ENCODE measurements at places on chromosomes 5 and 9. TPM values are rescaled to one million over a fixed set of nuclear protein-coding genes. Genes with fewer than 3 reads are reported as not detected.

GRCh38 chr9:120892748-120893610, 16.0 kb upstream of the PHF19 start:
- H3K27ac ChIP-seq: peak overlapping the region; percentile 24
- no peak overlapping the region for H3K4me3 ChIP-seq
- no peaks in the 10 kb centered on the region for H3K36me3 ChIP-seq
- no peak for DNase-seq
- no peaks in the 10 kb centered on the region for H3K27me3 ChIP-seq

The C8G gene
- total RNA-seq: 7.3 TPM

DNA sequence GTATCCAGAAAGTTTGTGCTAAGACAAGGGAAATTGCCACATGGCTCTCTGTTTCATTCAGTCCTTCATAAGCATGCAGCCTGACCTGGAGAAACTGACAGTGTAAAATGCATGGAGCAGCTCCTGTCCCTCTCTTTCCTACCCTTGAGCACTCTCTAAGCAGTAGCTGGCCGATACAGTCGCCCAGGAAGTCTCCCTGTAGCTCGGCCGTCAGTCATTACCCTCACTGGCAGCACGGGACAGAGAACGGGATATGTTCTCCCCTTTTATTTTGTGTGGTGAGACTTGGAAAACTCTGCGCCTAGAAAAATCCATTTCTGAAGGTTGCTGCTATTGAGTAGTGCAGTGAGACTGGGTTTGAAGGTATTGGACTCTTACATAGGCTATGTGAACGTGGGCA, 56.8 kb upstream of the KCNMB1 start:
- H3K36me3 ChIP-seq: no peaks in the 10 kb centered on the region
- no peaks in the 10 kb centered on the region for H3K4me1 ChIP-seq
- no peak overlapping the region for H3K27ac ChIP-seq

- H3K36me3 ChIP-seq: peaks cover 6% of the 10 kb centered on the region
- peaks cover 3% of the 10 kb centered on the region for H3K27me3 ChIP-seq
- peak overlapping the region; percentile 48 for H3K27ac ChIP-seq
- peak; percentile 81 for DNase-seq
- H3K4me3 ChIP-seq: peak overlapping the region; percentile 94
- peaks cover 50% of the 10 kb centered on the region for H3K4me1 ChIP-seq
These were observed 1.3 kb upstream of the PHPT1 start for GRCh38 chr9:136847826-136848392.

DNA sequence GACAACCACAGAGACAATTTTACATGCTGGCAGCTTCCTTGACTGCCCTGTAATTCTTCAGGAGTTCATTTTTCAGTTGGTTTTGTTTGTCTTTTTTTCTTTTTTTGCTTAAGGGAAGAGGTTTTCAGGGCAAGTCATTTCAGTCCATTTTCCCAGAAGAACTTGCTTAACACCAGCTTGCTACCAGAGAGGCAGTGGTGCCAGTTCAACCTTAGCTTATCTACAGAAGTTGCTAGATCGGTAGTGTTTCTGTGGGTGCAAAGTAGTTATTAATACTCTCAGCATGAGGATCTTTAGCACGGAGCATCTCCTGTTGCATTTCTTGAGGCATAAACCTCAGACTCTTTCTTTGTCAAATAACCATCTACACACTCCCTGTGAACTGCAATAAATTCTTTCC, 1.1 kb downstream of the SPEF2 start:
- H3K27ac ChIP-seq: peak overlapping the region; percentile 52
- peaks cover 4% of the 10 kb centered on the region for H3K4me1 ChIP-seq
- no peak overlapping the region for H3K4me3 ChIP-seq
- peak; percentile 22 for DNase-seq

DNA sequence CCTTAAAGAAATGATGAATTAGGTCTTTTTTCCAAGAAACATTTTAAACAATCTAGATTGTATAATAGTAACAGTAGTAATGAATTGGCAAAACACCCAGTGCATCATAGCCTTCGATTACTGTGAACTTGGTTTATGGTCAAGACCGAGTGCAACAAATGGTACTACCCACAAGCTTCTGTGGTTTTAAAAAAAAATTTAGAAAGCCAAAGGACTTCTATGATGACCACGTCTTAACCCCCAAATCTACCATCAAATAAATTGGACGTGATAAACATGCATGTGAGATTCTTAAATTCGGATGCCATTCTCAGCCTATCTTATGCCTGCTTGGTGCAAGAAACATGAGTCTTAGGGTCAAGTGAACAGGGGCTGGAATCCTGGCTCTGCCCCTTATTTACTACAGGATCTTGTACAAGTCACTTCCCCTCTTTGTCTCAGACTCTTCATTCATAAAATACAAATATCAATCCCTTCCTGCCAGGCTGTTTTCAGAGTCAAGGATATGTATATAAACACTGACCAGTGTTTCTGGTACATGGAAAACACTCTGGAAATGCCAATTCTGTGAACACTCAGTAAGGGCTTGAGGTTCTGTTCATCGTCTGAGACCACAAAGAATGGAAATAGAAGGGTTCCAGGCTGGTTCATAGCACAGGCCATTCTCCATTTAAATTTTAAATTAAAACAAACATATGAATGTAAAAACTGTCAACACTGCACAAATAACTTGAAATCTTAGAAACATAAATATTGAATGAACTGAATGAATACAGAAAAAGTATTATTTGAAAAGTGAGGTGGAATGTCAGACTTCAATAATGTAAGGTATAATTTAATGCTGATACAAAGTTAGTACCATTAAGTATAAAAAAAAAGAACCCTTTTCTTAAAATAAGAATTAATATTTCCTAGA, 107.8 kb downstream of the NR6A1 start:
- no peaks in the 10 kb centered on the region for H3K27me3 ChIP-seq
- H3K36me3 ChIP-seq: no peaks in the 10 kb centered on the region
- DNase-seq: no peak
- no peak overlapping the region for H3K27ac ChIP-seq
- no peak overlapping the region for H3K4me3 ChIP-seq

The GPX8 gene
- total RNA-seq: not detected

The HTR1A gene
- total RNA-seq: not detected

GRCh38 chr5:38692781-38693527, 136.5 kb upstream of the LIFR start:
- H3K36me3 ChIP-seq: no peaks in the 10 kb centered on the region
- no peak for DNase-seq
- no peak overlapping the region for H3K27ac ChIP-seq
- no peaks in the 10 kb centered on the region for H3K4me1 ChIP-seq
- no peak overlapping the region for H3K4me3 ChIP-seq

GRCh38 chr9:75892216-75892911, 1.9 kb downstream of the PCSK5 start:
- H3K27ac ChIP-seq: no peak overlapping the region
- peak overlapping the region; percentile 46 for H3K4me3 ChIP-seq
- peaks cover 24% of the 10 kb centered on the region for H3K4me1 ChIP-seq
- peaks cover 26% of the 10 kb centered on the region for H3K27me3 ChIP-seq
- H3K36me3 ChIP-seq: no peaks in the 10 kb centered on the region

GRCh38 chr5:79849061-79849460, 142.0 kb downstream of the MTX3 start:
- no peak for DNase-seq
- H3K27me3 ChIP-seq: no peaks in the 10 kb centered on the region
- no peaks in the 10 kb centered on the region for H3K4me1 ChIP-seq
- H3K4me3 ChIP-seq: no peak overlapping the region

- H3K27me3 ChIP-seq: no peaks in the 10 kb centered on the region
- no peak overlapping the region for H3K4me3 ChIP-seq
- no peaks in the 10 kb centered on the region for H3K36me3 ChIP-seq
- no peaks in the 10 kb centered on the region for H3K4me1 ChIP-seq
These were observed 439.0 kb downstream of the CSNK1G3 start for GRCh38 chr5:123950701-123951581.

The RFESD gene
- 1.5 TPM for total RNA-seq

The TMEM267 gene
- 12.8 TPM for total RNA-seq

Data from natural killer cell (primary cell).